ENCODE measurements at places on chromosomes 13 and 19. TPM values are rescaled to one million over a fixed set of nuclear protein-coding genes. Genes with fewer than 3 reads are reported as not detected.

GRCh38 chr19:1237027-1237659, 662 bp downstream of the CBARP start:
- DNase-seq: no peak

DNA sequence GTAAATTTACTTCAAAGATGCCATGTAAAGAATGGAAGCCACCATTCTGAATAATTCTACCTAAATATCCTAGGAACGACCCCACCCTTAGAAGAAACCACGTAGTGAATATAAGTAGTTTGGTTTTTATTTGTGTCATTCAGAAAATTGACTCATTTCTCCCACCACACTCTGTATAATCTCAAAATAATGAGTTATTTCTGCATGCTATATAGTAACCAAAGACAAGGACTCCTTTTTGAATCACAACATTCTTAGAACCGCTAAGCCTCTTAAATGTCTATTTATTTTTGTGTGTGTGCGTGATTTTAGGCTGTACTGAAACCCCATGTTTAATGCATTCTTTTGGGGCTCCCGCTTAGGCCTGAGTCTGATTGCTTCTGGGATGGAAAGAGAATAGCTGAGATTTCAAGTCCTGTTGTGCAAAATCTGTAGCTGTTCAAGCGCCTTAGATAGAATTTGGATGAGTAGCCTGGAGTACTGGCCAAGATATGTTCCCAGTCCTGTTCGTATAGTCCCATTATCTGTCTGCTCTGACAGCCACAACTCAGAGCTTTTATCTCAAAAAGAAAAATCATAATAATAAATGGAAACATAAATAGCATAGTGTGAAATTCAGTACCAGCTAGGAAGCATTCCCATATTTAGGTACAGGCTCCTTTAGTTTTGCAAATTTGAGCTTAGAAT, 532.4 kb upstream of the NBEA start:
- no peak for DNase-seq

GRCh38 chr19:11286312-11286974, 9.5 kb upstream of the TSPAN16 start:
- no peak for DNase-seq

The CYP4F8 gene
- total RNA-seq: not detected

The PSG11 gene
- total RNA-seq: not detected
